Spinal cord (tissue), 10 donors: ENCODE measurements at places on chromosomes 16 and 17. TPM values are rescaled to one million over a fixed set of nuclear protein-coding genes. Genes with fewer than 3 reads are reported as not detected.

ZNF19 gene
- total RNA-seq = 7.4 TPM

RFWD3 gene
- 12.5 TPM for total RNA-seq

GNG13 gene
- total RNA-seq = not detected

ITGAD gene
- total RNA-seq = not detected

GRCh38 chr16:5062790-5063765 is 2.7 kb downstream of the C16orf89 start:
- no peak for DNase-seq

DNA sequence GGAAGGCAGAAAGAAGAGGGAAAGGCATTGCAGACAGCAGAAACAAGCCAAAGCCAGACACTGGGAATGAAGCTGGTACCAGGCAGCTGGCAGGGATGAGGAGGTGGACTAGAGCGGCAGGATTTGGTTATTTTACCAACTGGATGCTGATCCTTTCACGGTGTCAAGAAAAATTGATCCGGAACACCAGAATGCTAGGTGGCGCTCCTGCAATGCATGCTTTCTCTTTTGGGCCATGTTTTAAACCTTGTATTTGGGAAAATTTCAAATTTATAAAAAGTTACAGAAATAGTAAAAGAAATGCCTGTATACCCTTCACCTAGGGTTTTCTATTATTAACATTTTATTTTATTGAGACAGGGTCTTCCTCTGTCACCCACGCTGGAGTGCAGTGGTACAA is 224.7 kb downstream of the SOX9 start:
- DNase-seq = no peak

DNA sequence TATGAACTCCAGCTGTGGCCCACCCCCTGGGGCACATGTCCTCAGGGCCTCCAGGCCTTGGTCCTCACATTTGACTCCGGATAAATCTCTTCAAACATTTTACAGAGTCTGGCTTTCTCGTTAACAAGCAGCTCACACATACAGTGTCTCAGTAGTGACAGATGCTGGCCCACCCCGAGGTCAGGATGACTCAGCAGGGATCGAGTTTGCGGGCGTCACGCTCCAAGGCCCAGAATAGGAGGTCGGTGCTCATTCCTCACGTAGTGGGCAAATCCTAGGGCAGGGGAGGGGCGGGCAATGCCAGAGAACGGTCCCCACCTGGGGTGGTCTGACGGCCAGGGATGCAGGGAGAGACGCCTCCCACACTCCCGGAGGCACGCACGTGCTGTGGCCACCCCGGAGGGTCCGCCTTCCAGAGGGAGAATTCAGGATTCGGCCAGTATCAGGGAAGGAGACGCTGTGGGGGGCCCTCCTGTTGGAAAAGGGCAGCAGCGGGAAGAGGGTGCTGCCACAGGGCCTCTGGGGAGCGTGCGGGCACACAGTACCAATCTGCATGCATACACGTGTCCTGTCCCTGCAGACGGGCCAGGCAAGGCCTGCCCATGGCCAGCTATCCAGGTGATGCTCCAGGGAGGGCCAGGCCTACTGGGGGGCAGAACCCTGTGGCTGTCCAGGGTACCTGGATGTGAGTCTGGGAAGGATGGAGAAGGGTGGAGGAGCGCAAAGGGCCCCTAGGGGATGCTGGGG is 8.6 kb downstream of the SLC7A5 start:
- no peak for DNase-seq

GRCh38 chr17:57855391-57856035 is 5.7 kb upstream of the MRPS23 start:
- no peak for DNase-seq

- DNase-seq = no peak
Observed at GRCh38 chr17:81641825-81642489, 5.0 kb downstream of the TSPAN10 start.
